Gastroesophageal sphincter (tissue), 4 donors: ENCODE measurements at places on chromosomes 12 and 14.

GRCh38 chr14:93019367-93019843 lies 96.3 kb downstream of the ITPK1 start:
- ATAC-seq = peak; percentile 46

DNA sequence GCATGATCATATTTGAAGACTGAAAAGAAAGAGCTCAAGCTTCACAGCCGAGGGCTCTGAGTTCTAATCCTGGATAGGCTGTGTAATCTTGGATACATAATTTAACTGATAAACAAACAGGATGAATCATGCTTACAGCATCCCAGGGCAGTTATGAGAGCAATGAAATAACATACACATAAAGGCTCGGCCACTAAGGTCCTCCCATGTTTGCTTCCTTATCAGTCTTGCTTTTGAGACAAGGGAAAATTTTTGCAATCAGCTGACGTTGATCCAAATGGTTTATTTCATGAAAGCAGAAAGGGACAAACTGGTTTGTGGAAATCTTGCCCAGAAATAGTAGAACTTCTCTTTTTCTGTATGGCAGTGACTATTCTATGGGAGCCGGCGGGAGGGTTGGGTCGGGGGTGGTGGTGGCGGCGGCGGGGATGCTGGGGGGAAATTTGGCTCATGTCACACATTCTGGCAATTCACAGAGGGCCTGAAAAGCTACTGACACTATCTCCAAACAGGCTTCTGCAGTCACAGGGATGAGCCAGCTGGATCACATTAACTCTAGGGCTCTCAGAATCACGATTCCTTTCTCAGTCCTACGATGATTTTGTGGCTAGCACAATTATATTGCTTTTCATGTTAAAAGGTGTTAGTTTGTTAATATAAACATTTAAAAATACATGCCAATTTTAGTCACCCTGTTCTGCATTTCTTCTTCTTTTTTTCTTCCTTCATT lies 124.5 kb downstream of the SLC8A3 start:
- no peak for ATAC-seq

- peak; percentile 64 for ATAC-seq
Observed at GRCh38 chr12:4997939-4998338, 45.7 kb upstream of the KCNA5 start.

DNA sequence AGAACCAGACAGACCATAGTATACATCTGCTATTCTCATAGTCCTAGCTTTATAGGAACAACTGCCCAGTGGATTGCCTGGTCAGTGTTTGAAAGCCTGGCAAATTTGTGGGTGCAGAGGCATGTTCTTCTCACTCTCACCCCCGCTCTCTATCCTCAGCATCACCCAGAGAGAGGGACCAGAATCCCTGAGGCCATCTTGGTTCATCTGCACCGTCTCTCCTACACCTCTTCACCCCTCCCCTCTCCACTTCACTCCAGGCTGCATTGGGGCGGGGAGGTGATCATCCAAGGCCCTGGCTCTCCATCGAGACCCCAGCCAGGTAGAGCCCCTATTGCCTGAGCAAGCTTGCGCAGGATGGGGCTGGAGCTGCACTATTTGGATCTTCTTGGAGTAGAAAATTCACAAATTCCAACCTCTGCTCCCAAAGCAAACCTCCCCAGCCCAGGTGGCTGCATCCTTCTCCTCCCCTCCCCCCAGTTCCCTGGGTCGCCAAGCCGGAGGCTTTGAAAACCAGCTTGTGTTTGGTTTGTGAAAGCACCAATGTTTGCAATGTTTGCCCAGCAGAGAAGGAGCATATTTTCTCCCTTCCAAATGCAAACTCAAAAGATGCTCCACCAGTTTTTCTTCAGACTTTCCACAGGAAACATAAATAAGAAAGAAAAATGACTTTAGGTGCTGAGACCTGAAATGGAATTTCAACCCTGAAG lies 18.6 kb upstream of the COL2A1 start:
- no peak for ATAC-seq

DNA sequence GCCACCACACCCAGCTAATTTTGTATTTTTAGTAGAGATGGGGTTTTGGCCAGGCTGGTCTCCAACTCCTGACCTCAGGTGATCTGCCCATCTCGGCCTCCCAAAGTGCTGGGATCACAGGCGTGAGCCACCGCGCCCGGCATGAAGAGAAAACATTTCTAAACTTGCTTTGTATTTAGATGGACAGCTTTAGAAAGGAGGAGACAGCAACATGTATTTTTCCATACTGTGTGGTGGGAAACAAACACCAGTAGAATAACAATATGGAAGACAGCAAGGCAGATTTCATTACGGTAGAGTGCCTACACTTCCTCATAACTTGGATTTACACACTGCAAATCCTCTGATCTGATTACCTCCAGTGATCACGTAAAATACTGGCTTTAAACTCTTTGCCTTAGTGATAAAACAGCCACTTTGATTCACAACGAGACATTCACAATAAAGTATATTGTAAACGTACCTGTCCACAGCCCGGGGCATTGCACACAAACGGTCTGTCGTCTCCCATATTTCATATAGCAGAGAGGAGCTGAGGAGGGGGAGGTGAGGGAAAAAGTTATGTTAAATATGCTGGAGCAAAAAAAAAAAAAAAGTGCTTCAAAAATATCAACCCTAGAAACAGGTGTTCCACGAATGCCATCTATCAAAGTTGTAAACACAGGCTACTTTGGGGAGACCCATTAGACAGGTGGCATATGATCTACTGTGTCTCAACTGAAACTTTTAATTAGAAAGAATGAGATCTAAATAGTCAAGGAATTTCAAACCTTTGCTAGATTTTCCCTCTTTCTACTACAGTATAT lies 25.5 kb downstream of the ATF7 start:
- ATAC-seq = no peak

- ATAC-seq = no peak
Observed at GRCh38 chr12:42372154-42372791, 46.3 kb downstream of the PPHLN1 start.

DNA sequence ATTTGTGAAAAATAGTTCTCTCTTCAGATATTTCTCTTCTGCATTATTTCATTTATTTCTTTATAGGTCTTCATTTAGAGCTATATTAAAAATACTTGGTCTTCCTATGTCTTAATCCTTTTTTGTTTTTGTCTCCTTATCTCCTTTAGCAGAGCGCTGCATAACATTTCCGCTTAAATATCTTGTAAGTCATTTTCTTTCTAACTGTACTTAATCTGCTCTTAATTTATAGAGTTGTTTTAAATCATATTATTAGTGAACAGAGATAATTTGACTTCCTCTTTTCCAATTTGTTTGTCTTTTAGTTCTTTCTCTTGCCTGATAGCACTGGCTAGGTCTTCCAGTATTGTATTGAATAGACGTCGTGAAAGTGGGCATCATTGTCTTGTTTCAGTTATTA lies 18.0 kb downstream of the LUM start:
- no peak for ATAC-seq

DNA sequence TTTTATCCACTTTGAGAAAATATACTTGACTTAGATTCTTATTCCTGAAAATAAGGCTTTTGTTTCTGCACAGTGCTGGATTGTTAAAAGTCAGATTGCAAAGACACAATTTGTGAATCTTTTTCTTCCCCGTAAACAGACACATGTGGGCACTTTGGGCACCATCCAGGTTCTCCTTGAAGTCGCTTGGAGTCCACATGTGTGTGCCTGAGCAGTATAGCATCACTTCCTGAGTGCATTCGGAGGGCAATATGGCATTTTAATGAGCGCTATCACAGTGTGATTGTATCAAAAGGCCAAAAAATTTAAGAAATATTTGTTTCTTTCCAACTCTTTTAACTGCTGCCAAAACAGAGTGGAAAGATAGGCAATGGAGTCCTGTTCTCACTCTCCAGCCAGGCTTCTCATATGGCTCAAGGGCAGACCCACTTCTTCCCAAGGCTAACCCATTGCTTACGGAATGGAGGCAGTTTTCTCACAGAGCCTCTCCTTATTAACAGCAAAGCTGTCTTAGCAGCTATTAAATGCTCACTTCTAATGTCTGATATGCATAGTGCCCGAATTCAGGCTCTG lies 397.1 kb downstream of the EGLN3 start:
- ATAC-seq = no peak

DNA sequence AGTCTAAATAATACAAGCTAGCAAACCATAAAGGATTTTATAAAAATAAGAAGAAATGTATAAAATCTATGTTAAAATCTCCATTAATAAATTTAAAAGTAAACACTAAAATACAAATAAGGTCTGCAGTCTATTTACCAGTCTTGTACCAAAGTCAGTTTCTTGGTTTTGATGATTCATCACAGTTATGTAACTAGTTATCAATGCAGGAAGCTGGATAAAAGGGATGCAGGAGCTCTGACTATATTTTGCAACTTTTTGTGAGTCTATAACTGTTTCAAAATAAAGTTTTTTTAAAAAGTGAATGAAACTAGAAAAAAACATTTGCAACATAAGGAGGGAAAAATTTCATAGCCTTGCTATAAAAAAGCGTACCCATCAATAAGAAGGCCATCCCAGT lies 151.5 kb downstream of the DERA start:
- ATAC-seq = no peak

GRCh38 chr12:38956337-38956736 lies 50.9 kb upstream of the CPNE8 start:
- ATAC-seq = no peak

DNA sequence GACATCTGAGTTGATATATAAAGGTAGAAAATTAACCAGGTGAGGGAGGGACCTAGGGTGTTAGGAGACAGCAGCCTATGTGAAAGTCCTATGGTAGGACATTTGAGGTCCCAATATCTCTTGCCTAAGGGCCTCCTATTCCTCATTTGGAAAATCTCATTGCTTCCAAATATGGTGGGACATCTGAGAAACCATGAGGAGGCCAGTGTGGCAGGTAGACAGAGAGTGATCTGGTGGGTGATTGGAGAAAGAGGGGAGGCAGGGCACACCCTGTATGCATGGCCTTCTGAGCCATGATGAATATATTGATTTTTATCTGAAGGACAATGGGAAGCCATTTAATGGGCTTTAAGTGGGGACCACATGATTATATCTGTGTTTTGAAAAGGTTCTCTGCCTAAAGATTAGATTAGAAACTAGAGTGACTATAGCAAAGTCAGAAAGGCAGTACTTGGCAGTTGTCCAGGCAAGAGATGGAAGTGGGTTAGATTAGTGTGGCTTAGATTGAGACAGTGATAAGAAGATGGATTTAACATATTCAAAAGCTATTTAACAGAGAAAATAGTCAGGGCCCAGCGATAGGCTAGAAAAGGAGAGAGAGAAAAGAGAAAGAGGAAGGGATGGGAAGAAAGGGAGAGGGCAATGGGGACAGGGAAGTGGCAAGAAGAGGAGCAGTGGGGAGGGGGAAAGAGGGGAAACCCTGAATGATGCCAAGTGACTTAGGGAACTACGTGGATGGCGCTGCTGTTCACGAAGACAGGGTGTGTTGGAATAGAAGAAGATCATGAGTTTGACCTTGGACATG lies 237.2 kb upstream of the SRRM4 start:
- no peak for ATAC-seq

GRCh38 chr14:101875727-101876554 lies 88.4 kb upstream of the DYNC1H1 start:
- ATAC-seq = no peak

- ATAC-seq = peak; percentile 90
Observed at GRCh38 chr12:4700621-4701026, 19.6 kb upstream of the GALNT8 start.

- no peak for ATAC-seq
Observed at GRCh38 chr14:20606190-20606901, 15.2 kb upstream of the RNASE12 start.

DNA sequence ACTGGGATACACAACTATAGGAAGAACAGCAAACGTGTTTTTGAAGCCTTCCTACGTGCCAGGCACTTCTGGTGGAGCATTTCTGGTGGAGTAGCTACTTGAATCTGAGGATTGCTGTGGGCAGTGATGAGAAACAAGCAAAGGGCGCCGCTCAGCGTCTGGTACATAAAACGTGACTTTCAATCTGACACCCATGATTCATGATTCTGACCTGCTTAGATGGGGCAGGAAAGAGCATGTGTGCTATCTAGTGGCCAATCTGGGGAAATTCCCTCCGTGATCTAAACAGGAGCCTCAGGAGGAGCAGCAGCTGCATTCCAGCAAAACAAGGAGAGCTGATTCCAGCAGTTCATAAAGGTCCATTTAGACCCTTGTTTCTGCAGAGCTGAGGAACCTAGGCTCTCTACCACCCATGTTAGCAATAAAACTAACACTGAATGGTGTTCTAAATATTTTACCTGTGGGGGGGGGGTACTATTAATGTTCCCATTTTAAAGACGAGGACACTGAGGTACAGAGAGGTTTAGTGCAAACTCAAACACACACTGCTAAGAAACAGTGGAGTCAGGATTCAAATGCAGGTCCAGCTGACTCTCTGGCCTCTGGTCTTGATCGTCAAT lies 37.8 kb downstream of the PAH start:
- peak; percentile 44 for ATAC-seq
